Activated CD4-positive, alpha-beta T cell treated with anti-CD3 and anti-CD28 coated beads for 48 hours (primary cell): ENCODE measurements at places on chromosomes 11 and 22.

DNA sequence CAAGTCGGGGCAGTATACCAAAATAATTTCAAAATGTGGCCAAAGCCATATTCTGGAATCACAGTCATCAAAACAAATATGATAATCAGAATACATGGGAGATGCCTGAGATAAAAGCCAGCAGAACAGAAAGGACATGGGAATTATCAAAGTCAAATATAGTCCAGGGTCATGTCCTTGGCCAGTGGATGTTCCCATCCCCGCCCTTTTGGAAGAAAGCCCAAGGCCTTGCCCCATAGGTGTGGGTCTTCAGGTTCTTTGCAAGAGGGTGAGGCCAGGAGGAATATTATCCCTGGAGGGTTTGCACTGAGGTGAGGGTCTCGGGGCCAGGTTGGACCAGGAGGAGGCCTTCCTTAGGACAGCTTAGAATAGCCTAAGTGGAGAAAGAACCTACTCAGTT, 53.6 kb upstream of the CSNK2A3 start:
- DNase-seq, result no peak

DNA sequence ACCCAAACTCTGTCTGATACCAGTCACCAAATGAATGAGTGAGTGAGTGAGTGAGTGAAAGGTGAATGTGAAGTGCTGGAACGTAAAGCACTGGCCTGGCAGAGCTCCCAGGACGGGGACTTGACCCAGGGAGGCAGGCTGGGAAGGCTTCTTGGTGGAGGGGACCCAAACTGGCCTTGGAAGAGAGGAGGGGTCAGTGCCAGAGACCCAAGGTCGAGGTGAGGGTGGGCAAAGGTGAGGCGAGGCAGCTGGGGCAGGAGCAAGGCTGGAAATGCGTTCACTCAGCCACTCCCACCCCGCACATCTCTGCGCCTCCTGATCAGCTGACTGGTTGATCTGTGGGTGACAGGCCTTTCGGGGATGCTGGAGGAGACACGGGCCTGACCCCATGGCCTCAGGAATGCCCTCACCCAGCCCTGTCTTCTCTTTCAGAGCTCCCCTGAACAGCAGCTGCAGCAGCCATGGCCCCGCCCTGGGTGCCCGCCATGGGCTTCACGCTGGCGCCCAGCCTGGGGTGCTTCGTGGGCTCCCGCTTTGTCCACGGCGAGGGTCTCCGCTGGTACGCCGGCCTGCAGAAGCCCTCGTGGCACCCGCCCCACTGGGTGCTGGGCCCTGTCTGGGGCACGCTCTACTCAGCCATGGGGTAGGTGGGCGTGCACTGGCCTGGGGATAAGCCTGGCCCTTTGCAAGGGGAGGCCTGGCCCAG, 7.6 kb downstream of the TSPO start:
- DNase-seq, result no peak

GRCh38 chr11:125062931-125063428, at the start of gene SLC37A2:
Gene SLC37A2 (plus strand): TSS chr11:125063305. CDS start chr11:125063368, 63 bp downstream.
- peak; percentile 59 for DNase-seq

DNA sequence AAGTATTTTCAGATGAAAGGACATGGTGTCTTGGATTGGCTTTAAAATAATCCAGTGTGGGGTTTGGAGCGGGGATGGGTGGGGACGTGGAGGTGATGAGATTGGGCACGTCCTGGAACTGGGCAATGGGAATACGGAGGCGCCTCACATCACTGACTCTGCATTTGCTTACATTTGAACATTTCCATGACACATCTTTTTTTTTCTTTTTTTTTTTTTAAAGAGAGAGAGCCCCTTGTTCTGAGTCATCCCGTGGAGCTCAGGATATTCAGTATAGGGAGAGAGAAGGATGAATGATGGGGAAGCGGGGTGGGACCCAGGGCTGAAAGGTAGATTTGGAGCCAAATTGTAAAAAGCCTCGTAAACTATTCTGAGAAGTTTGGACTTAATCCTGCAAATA, 142.7 kb downstream of the FBXO7 start:
- no peak for DNase-seq

DNA sequence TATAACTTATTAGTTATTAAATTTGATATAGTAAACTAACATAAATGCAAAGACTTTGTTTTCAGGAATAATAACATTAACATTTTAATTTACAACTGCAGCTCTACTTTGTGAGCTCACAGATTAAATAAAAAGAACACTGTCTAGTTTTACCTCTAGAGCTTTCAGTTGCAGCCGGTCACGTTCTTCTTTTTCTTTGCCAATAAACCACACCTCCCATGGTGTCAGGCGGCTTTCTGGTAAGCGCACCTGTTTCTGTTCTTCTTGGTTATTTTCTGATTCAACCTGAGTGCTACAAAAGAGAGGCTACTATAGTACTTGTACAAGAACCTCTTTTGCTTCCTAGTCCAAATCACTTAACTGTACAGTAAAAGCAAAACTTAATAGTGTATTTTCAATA, 5.8 kb downstream of the CCDC34 start:
- no peak for DNase-seq

GRCh38 chr11:82898241-82898640, 2.0 kb downstream of the PRCP start:
- DNase-seq, result no peak

DNA sequence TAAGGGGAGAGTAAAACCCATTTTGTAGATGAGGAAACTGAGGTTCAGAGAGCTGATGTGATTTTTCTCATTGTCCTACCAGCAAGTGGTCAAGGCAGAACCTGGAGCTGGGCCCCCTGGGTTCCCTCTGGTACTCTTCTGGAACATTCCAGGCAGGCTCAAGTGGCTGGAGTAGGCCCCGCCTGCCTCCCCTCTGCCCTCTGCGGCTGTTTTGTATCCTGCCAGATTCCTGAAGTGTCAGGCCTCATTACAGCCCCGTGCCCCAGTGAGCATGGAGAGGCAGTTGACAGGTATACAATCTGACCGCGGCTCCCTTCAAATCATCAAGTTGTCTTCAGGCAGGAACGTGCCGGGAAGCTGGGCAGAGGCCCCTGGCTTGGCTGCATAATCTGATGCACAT, 94.6 kb upstream of the CD82 start:
- no peak for DNase-seq

DNA sequence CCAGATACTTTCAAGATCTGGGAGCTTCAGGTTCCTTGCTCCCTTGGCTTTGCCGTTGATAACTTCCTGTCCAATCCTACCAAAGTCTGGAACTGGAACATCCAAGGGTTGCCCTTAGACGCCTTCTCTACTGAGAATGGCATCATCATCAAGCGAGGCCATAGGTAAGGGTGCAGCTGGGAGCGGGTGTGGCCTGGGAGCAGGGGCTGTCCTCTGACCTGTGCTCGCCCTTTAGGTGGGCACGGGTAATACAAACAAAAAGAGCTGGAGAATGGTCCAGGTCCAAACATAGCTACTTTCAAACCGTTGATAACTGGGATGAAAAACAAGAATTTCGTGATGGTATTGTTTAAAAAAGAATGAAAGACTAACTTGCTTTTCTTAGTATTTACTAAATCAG, 25.0 kb downstream of the CASP12 start:
- peak; percentile 47 for DNase-seq

DNA sequence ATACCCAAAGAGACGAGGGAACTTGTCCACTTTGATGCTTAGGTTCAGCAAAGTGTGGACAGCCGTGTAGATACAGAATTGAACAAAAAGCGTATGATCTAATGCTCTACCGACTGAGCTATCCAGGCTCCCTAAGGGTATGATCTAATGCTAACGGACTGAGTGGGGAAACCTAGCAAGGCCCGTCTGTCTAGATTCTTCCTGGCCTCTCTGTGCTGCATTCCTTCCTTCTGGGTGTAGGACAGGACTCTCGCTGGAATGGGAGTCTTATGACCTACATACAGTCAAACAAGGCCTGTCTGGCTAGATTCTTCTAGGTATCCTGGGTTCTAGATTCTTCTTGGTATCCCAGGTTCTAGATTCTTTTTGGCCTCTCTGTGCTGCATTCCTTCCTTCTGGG, 8.4 kb upstream of the SLC15A3 start:
- no peak for DNase-seq

GRCh38 chr22:49884503-49885260, 31.0 kb downstream of the ZBED4 start:
- DNase-seq, result no peak
